ENCODE measurements at places on chromosomes 1 and 21. TPM values are rescaled to one million over a fixed set of nuclear protein-coding genes. Genes with fewer than 3 reads are reported as not detected.

Gene LY9
- polyA plus RNA-seq = not detected

Gene LYPD8
- polyA plus RNA-seq = 6.6 TPM

Gene LRRIQ3
- polyA plus RNA-seq = 3.3 TPM

Gene TSACC
- 3.0 TPM for polyA plus RNA-seq

Gene C21orf58
- 2.3 TPM for polyA plus RNA-seq

Data from Purkinje cell (primary cell).